ENCODE measurements at places on chromosomes 11 and 22.

DNA sequence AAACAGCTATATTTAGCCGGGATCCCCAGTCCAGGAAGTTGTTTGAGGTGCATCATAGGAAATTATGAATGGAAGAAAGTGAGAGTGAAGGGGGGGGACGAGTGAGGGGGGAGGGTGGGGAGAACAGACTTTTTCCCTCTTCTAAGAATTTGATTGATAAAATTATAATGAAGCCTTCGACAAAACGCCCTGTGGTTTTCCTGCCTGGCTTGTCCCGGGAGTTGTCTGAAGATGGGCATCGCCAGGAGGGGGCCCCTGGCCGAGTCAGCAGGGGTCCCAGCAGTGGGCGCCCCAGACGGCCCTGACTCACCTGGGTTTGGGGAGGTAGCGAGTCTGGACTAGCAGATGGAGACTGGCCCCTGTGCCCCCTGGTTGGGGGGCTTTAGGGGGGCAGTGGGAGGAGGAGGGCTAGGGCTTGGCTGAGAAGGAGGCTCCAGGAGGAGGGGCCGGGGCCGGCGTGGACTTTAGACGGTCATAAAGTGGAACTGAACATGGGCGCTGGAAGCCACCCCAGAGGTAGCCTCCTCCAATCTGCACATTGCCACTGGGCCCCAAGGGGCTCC is 336 bp upstream of the LIF start:
- no peak for DNase-seq

GRCh38 chr11:76047766-76048165 is 158.5 kb downstream of the WNT11 start:
- no peak for DNase-seq

GRCh38 chr11:112522536-112522935 is 261.9 kb upstream of the PLET1 start:
- no peak for DNase-seq

- no peak for DNase-seq
Measured at GRCh38 chr11:2819316-2819715, 66.3 kb downstream of the CDKN1C start.
